Neural crest cell (in vitro differentiated cells): ENCODE measurements at places on chromosomes 2 and 18. TPM values are rescaled to one million over a fixed set of nuclear protein-coding genes. Genes with fewer than 3 reads are reported as not detected.

The ANKRD12 gene
- total RNA-seq, result 30.2 and 30.9 TPM in 2 replicates

The IL36RN gene
- not detected in 2 replicates for total RNA-seq

- no peak for DNase-seq
Measured at GRCh38 chr2:159187106-159187505, 99.4 kb downstream of the WDSUB1 start.

DNA sequence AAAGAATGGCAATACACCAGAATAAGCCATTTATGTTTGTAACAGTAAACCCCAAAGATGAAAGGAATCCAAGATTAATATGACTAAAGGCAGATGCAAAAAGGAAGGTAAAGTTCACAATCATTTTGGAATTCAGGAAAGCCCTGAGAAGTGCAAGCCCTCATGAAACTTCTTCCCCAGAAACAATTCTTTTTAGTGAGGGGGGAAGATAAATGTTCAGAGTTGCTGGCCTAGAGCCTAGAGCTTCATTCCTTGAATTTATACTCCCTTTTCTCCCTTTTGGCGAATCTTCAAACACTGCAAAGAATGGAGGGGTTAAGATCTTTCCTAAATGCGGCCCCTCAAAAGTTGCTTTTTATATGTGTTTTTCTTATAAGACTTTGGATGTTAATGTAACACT lies 368.8 kb downstream of the MEIS1 start:
- DNase-seq, result no peak

GRCh38 chr18:13835202-13835601 lies 11.3 kb downstream of the MC5R start:
- DNase-seq, result no peak

DNA sequence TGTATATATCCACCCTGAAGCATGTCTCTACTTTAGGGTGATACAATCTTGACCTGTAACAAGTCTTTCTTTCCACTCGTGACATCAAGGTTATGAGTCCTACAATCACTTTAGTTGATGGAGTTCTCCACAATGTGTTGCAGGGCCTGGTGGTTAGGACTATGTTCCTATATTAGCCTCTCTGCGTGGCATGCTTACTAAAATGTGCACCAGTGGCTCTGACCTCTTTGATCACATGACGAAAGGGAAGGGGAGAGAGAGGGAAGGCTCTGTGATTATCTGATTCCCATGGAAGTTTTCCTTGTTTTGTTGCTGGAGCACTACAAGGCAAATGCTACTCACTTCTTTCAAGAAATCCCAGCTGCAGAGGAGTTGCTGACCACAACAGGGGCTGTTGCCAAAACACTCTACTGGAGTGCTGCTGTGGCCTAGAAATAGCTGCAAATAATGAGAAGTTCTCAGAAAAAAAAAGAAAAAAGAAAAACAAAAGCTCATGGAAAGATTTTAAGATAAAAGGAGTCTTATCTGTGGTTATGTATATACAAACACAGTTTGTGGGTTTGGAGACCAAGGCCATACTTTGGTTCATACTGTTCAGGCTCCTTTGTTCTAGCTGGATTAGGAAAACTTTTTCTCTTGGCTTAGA lies 272.8 kb upstream of the MMADHC start:
- DNase-seq, result no peak

DNA sequence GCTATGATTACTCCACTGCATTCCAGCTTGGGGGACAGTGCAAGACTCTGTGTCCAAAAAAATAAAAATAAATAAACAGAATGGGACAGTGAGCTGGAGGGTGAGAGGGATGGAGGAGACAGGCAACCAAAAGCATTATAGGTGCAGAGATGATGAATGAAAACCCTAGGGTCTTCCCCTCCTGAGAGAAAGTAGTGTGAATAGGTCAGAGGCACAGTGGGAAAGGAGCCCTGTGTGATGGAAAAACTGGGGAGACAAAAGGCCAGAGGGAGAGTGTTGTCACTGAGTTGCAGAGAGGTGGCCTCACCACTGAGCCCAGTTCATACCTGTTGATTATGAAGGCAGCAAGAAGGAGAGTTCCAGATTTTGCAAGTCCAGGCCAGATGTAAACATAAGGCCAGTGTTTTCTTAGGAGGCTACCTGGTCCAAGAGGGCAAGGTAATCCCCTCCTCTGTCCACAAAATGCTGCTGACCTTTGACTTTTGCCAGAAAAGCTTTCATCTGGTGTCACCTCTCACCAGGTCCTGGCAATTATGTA lies 17.6 kb upstream of the AGFG1 start:
- no peak for DNase-seq

- DNase-seq, result no peak
Measured at GRCh38 chr2:213451542-213452239, 167.4 kb downstream of the SPAG16 start.
